Neuronal stem cell (in vitro differentiated cells): ENCODE measurements at places on chromosomes 5 and 9.
A peak's percentile ranks its signal among the peaks of the same experiment; 100 is the strongest.

GRCh38 chr5:144281784-144282183 is 111.1 kb downstream of the KCTD16 start:
- no peak for DNase-seq

DNA sequence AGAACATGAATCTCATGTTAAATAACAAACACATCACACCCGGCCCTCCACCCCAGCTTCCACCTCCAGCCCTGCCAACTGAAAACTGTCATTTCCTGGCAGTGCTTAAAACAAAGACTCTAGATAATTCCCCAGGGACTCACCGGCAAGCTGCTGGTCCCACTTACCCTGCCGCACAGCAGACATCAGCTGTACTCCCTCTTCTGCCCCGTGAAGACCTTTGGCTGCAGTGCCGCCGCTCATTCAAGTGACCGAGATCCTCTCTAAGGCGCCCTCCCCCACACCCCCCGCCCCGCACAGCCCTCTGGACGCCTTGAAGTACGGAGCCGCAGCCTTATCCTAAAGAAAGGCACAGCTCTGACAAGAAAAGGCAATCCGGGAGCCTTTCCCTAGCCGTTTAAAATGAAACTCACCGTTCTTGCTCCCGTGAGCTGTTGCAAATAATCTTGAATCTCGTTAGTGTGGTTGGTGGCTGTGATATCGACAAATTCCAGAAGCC is 434 bp downstream of the GLRX start:
- DNase-seq, result peak; percentile 32

GRCh38 chr5:169404223-169404622 is 103.3 kb upstream of the SLIT3 start:
- DNase-seq, result no peak

- no peak for DNase-seq
Measured at GRCh38 chr5:17305964-17306725, 88.7 kb downstream of the BASP1 start.

DNA sequence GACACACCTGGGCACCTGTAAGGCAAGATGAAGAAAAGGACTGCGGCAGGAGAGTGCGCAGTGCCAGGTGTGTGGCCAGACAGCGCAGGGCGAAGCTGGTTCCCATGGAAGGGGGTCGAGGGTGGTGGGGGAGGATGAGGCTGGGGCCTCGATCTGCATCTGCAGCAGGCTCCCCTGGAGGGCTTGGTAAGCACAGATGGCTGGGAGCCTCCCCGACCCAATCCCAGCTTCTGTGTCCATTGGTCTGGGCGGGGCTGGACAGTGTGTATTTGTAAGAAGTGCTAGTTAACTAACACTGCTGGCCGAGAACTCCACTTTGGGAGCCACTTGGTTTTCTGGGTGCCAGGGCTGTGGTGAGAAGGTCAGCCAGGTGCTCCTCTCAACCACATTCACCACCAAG is 385.1 kb upstream of the IRX1 start:
- DNase-seq, result no peak

- DNase-seq, result no peak
Measured at GRCh38 chr5:59460368-59461153, 433.0 kb downstream of the PDE4D start.

DNA sequence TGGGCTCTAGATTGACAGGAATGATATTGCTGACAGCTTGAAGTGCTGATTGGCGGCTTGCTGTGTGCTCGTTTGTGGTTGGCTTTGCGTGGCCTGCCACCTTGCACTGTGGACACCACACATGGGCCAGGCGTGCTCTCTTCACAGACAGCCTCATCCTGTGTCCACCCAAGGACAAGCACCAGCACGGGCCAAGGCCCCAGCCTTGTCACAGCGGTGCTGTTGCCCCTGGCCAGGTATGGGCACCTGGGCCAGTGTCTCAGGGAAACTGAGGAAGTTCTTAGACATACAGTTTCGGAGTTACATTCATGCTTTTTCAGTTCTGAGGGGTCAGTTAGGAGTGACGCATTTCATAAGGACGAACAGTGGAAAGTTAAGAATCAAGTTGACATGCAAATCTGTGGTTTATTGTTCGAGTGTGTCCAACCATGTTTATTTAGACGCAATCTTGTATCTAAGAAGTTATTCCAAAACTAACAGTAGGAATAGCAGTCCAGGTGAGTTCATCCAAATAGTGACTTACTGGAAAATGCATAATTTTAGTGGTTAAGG is 125.9 kb downstream of the EHMT1 start:
- DNase-seq, result no peak

GRCh38 chr9:15182730-15183129 is 124.3 kb downstream of the TTC39B start:
- DNase-seq, result no peak

DNA sequence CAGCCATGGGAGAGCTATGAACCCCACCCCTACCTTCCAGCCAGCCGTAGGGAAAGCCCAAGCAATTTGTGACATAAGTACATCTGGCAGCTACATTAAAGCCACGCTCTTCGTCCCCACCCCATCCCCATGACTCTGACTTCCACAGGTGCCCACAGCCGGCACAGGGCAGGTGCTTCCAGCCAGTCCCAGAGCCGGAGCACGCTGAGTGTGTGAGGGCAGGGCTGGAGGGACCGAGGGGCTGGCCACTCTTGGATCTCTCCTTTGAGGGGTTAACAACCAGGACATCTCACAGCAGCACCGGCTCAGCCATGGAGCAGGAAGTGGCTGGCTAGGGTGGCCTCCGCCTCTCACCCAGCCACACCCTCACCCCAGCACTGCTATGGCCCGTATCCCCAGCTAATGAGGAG is 2.4 kb upstream of the FAM78A start:
- no peak for DNase-seq

DNA sequence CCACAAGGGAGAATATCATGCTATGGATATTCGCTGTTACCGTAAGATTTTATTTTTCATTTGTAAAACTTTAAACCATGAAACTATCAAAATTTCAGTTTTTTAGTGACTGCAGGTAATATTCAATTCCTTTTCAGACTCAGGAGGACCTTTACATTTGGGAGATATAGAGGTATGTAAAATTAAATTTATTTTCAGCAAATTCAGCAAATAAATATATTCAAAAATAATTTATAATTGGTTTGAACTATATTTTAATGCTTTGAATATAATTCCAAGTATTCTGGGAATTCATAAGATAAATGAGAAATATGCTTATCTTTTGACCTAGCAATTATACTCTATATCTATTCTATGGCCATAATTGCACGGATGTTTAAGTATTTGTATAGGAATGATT is 7.6 kb downstream of the RFESD start:
- no peak for DNase-seq

- DNase-seq, result no peak
Measured at GRCh38 chr9:121368745-121369144, 1.3 kb downstream of the STOM start.

DNA sequence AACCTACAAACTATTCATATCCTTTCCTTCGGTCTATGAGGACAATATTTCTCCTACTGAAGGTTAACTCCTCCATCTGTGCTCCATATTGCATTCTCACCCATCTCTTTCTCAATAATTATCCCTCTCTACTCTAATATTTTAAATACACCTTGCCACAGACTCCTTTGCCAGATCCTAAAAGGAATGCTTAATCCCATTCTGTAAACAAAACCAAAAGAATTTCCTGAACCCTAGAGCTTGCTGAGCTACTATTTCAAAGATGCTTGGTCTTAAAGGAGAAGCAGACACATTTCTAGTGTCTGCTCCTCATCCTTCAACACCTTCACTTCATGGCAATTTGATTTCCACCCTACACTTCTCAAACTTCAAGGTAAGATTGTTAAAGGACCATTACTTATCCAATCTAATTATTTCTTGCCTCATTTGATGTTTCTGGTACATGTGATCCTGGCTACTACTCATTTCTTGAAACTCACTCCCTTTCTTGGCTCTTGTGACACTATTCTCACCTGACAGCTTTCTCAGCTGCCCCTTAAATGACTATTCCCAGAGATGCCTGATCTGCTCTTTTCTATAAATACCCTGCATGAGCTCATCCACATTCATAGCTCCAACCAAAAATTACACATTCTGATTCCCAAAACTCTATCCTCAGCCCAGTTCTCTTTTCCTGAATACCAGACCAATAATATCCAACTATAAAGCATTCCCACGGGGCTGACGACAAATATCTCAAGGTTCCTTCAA is 20.2 kb downstream of the HOMER1 start:
- DNase-seq, result no peak

DNA sequence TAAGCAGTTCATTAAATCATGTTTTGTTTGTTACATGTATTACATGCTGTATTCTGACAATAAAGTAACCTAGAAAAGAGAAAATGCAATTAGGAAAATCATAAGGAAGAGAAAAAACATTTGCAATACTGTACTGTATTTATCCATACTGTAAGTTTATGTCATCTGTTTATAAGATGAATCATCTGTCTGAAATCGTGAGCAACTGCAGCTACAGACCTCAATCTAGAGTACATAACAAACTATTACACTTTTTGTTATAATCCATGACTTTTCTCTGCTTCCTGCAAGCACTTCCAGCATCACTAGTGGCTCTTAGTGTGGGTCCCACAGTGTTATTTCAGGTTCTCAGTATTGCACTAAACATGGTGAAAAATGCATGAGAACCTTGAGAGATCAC is 144.4 kb upstream of the NR4A3 start:
- no peak for DNase-seq

- no peak for DNase-seq
Measured at GRCh38 chr9:129318121-129319075, 140.3 kb upstream of the IER5L start.

DNA sequence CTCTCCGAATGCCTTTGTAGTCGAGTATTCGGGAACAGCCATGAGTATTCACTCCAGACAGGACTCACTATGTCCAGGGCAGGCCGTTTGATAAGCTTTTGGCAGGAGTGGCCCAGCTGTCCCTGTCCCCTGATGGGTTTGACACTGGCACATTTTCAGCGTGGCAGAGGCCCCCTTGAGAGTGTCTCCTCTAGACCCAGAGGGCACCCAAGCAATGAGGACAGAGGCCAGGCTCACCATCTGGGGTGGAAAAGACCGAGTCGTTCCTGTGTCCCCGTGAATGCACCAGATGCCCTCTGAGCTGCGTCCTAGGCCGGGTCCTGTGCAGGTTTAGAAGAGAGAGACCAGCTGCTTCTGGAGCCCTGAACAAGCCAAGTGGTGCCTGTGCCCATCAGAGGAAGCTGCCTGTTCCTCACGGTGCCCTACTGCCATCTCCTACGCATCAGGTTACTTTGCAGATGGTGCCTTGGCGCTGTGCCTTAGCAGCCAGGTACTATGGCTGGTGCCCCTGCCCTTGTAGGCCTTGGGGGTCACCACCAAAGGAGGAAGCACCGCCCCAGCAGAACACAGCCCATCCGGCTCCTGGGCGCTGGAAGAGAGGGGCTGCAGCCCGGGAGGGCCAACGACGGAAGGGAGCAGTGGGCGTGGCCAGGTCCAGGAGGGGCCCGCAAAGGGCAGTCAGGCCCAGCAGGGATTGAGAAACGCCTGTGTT is 42.4 kb downstream of the LRSAM1 start:
- DNase-seq, result no peak
